Activated gamma-delta T cell (primary cell): ENCODE measurements at places on chromosomes 6 and 20.

DNA sequence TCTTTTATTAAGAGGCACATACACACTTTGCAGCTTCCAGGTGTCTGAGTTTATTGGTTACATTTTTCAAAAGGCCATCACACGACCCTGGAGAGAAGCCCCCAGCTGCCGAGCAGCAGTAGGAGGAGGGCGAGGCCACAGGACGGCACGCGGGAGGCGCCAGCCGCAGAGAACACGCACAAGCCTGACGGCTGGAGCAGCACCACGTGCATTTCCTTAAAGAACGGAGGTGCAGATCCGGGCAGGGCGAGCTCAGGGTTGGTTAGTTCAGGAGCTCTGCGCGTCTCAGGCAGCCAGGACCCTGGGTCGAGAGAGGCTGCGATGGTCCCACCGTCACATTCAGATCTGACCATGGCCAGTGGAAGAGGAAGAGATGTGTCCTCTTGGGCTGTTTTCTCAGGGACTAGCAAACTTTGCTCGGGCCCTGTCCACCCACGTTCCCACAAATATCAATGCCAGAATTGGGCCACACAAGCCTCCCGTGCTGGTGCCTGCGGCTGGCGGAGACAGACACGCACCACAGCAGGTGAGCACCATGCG is 121.4 kb upstream of the AFDN start:
- no peak for DNase-seq

GRCh38 chr6:152775428-152775827 is 24.8 kb downstream of the VIP start:
- no peak for DNase-seq

- DNase-seq, result no peak
These were observed 323.3 kb upstream of the NT5E start for GRCh38 chr6:85126485-85127167.

DNA sequence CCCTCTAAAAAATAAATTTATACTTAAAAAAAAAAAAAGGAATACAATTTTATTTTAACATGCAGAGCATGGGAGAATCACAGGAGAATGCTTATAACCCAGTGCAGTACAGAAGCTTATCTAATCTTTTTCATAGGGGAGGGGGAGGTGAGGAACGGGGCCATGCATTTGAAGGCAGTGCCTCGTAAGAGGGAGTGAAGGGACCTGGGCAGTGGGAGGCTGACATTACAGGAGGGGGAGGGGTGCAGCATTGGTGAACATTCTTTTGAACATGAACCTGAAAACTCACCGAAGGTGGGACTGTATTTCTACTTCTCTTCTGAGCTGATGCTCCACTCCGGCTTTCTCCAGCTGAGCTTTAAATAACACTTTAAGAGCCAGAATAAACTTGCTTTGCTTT is 9.3 kb downstream of the AURKA start:
- no peak for DNase-seq

DNA sequence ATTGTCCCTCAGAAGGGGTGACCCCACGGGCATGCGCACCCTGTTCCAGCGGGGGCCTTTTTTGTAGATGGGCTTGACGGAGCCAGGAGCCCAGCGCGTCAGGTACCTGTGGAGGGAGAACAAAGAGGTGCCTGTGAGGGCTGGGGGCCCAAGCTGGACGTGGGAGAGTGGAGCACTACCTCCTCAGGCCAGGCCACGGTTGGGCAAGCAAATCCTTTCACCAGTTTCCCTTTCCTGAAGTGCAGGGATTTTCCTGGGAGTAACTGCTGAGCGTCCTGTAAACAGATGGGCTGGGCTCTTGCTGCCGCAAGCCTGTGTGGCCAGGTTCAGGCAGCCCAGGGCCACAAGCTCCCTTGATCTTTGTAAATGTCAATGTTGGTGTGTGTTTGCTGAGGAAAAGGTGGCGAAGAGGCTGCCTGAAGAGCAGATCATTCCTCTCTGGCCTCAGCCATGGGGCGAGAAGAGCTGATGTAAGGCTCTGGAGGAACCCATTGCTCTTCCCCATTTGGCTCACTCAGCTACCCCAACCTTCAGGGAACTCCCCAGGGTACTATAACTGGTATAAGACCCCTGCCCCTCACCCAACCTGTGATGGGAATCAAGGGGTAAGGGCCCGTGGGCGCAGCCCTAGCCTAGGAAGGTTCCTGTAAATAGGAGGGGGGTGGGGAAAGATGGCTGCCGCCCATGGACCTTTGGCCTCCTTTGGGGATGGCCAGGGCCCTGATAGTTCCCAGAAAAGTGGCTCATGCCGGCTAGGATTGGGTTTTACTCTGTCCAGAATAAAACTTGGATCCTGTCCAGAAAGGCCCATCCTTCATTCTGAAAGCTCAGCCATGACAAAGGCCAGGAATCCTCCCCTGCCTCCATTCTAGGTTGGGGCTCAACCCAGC is 15.5 kb downstream of the MRPS18A start:
- no peak for DNase-seq

DNA sequence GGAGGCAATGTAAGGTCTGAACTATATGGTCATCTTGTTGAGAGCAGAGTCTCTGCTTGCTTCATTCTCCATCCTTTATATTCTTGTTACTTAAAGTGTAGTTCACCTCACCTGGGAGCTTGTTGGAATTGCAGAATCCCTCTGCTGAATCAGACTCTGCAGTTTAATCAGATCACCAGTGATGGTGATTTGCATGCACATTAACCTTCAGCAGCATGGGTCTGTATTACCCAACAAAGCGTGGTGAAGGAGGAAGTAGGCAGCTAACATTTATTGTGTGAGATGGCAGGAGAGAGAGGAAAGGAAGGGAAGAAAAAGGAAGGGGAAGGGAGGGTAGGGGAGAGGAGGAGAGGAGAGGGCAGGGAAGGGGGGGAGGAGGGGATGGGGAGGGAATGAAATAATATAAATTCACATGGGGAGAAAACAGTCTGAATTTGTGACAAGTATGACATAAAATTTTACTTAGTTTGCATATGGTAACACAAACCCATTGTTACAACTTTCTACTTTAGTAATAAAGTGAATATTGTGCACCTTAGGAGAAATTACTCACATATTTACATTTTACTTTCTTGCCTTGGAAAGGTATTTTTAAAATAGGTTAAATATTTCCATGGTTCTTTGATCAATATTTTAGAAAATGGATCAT is 740.7 kb downstream of the DHX35 start:
- DNase-seq, result no peak

- DNase-seq, result no peak
These were observed 51.7 kb upstream of the HINT3 start for GRCh38 chr6:125904871-125905270.

- DNase-seq, result no peak
These were observed 459.5 kb downstream of the LMBRD1 start for GRCh38 chr6:69337311-69337710.

DNA sequence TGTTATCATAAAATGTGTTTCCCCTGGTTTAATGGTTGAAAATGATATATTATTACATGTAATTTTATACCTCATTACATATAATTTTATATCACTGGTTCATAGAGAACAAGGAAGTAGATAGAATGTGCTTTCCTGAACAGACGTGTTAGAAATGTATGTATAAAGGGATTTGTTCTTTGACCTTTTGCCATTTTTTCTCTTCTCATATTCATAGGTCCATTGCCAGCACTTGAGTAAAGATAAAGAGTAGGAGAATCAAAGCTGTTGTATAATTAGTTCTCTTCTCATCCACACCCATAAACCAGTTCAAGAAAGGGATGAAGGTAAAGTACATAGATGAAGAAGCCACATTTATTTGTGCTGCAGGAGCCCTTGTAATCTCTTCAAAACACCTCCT is 46.7 kb downstream of the RNF217 start:
- no peak for DNase-seq

DNA sequence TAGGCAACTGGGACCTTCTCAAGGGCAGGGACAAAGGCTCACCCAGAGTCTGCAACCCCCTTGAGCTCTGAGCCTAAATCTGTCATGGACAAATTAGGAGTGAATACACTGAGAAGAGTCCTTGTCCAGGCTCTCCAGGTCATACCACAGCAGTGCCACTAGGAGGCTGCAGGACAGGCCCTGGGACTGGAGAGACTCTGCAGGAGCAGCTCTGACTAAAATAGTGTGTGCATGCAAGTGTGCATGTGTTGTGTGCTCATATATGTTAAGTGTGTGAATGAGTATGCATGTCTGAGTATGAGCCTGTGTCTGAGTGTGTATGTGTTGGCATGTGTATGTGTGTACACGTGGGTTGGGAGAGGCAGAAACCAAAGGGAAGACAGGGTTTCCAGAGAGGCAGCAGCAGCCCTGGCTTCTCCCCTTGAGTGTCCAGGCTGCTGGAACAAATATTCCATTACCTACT is 27.1 kb downstream of the MRPL14 start:
- DNase-seq, result no peak

DNA sequence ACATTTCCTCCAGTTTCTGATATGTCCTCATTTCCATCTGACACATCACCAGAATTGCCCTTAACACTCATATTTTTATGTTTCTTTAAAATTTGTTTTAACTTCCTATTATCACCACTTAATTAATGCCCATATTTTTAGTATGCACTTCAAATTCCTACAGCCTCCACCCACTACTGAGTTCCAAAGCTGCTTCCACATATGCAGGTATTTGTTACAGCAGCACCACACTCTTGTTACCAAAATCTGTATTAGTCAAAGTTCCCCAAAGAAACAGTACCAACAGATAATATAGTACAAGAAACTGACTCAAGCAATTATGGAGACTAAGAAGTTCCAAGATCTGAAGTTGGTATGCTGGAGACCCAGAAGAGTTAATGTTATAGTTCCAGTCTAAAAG is 340.4 kb downstream of the GRIK2 start:
- no peak for DNase-seq

DNA sequence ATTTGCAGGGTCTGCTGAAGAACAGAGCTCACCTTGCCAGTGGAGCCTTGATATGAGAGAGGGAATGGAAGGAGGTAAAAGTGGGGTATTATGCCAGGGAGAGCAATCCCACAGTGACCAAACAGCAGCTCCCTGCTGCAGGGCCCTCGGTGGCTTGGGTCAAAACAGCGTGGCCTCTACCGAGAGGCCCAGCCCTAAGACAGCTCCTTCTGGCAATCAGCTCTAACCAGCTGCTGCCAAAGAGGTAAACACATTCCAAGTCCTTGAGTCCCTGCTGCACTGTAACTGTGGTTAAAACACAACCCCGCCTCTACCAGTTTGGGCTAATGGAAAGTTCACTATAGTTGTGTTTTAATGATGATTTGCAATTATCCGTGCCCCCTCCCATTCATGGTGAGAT is 1.4 kb upstream of the DAAM2 start:
- no peak for DNase-seq

DNA sequence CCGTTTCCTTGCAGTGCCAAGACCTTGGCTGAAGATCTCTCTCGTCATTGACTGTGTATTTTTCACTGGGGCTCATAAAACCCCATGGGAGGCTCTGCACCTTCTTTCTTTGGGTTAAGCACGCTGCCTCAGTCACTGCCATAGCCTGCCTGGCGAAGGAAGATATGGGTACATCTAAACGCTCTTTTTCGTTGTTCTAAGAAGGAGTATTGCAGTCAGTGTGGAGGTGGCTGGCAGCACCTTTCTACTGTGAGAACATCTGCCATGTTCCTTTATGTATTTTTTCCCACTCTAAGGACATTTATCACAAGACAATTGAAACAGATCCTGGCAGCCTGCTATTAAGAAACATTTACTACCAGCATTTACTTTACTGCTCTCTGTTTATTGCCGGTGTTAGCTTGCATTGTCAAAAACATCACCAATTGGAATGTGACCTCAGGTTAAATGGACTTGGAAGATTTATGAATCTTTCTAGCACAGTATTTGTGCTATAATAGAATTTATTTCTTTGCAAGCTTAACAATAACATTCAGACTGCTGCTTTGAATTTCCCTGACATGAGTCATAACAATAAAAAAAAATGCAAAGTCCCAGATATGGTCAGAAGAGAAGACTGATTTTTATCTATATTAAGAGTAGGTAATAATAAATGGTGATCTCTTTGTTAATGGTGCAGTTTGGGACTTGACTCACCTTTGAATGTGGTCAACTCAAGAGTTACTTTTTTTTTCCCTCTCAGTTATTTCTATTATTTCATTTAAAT is 62.2 kb upstream of the CLDN20 start:
- no peak for DNase-seq

DNA sequence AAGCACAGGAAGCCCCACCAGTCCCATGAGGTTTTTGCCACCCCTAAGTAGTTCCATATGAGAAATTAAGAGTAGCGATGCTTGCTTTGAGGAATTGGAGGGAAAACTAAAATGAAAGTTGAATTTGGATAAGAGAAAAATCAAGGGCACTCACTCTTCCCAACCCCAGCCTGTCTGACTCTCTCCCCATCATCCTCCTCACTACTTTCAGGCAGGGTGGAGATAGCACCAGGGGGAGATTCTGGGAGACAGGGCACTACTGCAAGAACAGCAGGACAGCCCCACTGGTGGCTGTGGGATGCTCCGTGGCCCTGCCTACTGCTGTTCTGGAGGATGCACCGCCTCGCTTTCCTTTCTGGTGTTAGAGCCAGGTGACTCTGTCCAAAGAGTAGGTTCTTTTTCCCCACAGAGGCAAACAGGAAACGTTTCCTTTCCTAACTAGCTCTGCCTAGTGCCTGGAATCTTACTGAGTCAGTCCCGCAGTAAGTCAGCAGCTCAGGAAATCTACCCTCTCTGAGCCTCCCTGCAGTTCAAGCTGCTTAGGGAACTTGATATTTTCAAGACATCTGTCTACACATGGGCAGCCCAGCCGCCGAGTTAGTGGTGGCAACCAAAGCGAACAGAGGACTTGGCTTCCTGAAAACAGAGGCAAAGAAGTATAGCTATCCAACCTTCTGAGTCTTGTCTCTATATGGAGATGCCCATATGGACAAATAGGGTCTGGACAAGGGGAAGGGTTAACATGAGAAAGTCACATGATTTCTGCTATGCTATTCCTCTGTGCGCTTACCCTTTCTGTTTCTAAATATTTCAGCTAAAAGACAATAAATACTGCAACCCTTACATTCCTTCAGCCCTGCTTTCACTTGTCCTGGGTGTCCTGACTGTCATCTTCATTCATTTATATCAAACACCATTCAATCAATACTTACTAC is 11.4 kb downstream of the HLA-E start:
- DNase-seq, result no peak

DNA sequence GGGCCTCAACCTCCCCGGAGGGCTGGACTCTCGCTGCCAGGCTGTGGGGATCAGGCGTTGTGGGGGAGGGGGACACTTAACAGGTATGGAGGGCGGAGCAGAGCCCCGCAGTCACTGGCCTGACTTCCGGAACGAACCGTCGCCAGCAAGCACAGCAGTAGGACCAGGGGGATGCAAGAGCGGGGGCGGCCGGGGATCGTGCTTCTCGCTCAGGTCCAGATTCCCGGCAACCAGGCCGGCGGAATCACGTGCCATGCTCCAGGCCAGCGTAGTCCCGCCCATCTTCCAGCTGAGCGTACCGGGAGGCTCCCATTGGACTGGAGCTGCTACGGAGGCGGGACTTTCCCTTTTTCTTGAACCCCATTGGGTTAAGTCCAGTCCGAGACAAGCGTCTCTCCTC is 10.0 kb upstream of the POU5F1 start:
- no peak for DNase-seq

DNA sequence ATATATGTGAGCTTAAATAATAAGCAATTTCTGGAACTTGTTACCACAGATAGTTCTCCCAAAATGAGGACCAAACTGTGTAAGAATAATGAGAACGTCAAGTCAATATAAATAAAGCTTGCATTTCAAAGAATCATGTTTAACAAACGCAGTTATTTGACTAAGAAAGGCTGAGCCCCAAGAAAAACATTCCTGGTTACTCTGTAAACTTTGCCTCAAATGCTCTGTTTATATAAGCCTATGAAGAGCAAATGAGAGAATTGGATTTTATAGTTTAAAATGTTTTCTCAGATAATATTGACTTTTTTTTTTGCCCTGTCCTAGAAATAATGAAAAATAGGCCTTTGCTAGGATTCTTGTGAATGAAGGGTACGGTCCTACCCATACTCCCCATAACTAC is 81.3 kb downstream of the C6orf52 start:
- no peak for DNase-seq
